ENCODE measurements at places on chromosomes 2 and 18.

DNA sequence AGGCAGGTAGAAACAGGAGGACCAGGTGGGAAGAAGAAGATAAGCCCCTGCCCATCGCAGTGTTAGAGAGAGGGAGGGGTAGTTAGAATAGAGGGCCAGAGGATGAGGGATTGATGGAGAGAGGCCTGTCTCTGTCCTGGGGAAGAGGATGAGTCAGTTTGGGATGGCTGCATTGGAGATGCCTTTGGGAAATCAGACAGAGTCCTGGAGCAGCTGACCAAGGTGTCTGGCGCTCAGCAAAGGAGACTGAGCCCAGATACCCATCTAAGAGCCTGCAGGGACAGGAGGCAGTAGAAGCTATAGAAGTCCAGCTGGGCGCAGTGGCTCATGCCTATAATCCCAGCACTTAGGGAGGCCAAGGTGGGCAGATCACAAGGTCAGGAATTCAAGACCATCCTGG lies 177.8 kb upstream of the HAAO start:
- no peak for DNase-seq

GRCh38 chr2:142314164-142314563 lies 183.3 kb upstream of the LRP1B start:
- no peak for DNase-seq

- no peak for DNase-seq
Observed at GRCh38 chr2:3466966-3467365, 52.4 kb downstream of the ADI1 start.

- DNase-seq, result no peak
Observed at GRCh38 chr2:151878655-151879563, 50.7 kb upstream of the ARL5A start.
